CD4-positive, alpha-beta T cell treated with Interleukin-1 beta for 1 hour (primary cell): ENCODE measurements at places on chromosomes 6 and 20.
A peak's percentile ranks its signal among the peaks of the same experiment; 100 is the strongest.

- DNase-seq = no peak
Observed at GRCh38 chr20:22529150-22530019, 55.0 kb downstream of the FOXA2 start.

GRCh38 chr6:34148631-34149451 lies 3.0 kb upstream of the GRM4 start:
- no peak for DNase-seq

DNA sequence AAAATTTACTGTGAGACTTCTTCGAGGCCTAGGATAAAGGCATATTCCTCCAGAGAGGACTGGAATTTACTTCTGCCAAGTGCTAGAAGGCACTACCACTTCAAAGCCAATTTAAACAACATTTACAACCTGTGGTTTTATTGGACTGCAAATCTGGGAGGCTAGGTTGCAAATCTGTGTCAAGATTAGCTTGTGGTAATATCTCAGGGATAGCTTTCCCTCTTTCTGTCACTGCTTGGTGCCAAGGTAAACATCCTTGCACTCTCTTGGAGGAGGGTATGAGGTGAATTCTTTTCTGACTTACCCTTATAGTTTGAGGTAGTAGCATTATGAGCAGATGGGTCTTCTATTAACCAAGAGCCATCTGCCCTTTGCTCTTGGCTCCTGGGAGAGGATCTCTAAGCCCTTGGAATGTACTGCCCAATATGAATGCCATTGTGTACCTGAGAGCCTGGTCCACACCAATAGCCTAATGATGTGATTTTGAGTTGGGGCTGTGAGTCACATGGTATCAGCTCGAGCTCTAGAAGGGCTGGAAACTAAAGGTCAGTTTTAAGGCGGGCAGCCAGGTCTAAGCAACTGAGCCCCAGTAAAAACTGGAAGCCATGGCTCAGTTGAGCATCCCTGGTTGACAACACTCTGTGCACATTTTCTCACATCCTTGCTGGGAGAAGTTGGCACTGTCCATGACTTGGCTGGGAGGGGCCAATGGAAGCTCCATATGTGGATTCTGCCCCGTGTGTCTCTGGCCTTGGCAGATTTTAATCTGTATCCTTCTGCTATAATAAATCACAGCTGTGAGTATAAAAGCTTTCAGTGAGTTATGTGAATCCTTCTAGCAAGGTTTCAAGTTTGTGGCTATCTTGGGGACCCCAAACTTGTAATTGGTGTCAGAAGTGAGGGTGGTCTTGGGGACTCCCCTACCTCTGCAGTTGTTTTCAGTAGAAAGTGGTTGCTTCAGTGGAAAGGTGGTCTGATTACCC lies 188.1 kb downstream of the UBE3D start:
- no peak for DNase-seq

- DNase-seq = no peak
Observed at GRCh38 chr6:119894811-119895210, 545.2 kb upstream of the MAN1A1 start.

DNA sequence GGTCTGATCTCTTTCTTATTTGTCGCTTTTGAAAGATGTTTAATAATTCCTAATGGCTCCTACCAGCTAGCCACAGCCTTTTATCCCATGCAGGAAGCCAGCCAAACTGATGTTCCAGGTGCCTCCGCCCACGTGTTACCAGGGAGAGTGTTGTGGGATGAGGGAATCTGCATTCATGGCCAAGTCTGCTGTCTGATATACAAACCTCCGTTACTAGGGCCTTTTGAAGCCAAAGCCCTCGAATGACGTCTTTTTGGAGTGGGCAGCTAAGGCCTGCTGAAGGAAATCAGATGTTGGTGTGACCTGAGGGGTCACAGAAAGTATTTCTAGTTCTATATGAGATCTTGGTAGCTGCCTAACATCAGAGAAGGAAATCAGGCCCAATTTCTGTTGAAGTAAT lies 21.3 kb downstream of the STK35 start:
- DNase-seq = no peak

DNA sequence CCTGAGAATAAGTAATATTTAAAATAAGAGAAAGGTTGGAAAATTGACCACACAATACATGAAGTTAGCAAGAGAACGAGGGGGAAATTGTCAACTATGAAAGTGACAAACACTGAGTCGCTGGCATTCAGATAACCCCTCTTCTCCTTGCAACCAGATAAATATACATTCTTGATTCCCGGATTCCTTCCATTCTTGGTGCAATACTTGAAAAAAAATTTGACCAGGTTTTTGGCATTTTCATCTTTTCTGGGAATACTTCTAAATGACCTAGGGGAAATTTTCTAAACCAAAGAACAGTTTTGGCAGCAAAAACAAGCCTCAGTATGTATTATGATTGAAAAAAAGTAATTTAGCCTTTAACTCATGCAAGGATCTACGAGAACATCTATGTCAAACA lies 164.0 kb downstream of the PDE7B start:
- no peak for DNase-seq

DNA sequence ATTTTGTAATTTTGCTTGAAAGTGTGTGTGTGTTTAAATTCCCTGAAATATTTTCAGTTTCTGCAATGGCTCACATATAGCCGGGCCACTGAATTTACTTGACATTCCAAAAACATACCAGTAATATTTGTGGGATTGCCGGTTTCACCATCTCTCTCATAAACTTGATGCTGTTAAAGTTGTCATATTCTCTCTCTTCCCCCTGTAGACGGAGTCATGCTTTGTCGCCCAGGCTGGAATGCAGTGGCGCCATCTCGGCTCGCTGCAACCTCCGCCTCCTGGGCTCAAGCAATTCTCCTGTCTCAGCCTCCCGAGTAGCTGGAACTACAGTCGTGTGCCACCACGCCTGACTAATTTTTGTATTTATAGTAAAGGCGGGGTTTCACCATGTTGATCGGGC lies 122.1 kb downstream of the TIAM2 start:
- no peak for DNase-seq

GRCh38 chr6:142943711-142944123 lies 1.3 kb downstream of the HIVEP2 start:
- peak; percentile 65 for DNase-seq

DNA sequence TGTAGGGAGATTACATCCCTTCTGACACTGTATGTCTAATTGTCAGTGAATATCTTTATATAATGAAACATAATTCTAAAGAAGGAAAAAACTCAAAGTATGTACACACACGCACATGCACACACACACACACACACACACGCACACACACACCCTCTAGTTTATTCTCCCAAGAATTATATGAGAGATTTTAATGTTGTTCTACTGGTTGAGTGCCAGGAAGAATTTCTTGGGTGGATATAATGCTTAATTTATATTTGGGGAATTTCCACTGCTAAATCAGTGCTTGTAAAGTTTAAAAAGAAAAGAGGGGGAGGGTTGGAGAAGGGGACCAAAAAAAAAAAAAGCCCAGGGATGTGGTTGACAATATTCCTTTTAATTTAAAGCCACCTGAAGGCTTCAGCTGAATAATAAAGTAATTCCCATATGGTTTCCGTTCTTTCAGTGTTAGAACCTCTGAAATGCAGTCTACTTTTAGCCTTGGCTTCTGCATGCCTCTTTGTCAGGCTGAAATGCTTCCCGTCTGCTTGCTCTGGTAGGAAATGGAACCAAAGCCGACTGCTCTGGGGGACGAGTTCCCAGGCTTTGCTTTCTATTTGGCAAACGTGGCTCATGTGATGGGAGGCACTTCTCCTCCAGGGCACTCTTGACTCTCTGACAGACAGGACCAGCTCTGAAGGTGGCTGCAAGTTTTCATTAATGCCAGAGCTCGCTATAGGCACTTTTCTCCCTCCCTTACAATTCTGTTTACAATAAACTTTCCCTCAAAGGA lies 225.4 kb downstream of the PRL start:
- DNase-seq = no peak
